WTC11 (cell line): ENCODE measurements at places on chromosomes 1 and 21.

DNA sequence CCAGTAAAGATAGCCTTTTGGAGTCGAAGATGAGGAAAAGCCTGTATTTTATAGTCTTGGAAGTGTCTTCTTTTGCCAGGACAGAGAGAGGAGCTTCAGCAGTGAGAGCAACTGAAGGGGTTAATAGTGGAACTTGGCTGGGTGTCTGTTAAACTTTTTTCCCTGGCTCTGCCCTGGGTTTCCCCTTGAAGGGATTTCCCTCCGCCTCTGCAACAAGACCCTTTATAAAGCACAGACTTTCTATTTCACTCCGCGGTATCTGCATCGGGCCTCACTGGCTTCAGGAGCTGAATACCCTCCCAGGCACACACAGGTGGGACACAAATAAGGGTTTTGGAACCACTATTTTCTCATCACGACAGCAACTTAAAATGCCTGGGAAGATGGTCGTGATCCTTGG lies at the start of gene VCAM1:
Gene VCAM1 (plus strand): TSS at position 253 of the 400 bp plus-strand sequence. CDS start 119 bp downstream, at position 372.
- peak; percentile 17 for DNase-seq

DNA sequence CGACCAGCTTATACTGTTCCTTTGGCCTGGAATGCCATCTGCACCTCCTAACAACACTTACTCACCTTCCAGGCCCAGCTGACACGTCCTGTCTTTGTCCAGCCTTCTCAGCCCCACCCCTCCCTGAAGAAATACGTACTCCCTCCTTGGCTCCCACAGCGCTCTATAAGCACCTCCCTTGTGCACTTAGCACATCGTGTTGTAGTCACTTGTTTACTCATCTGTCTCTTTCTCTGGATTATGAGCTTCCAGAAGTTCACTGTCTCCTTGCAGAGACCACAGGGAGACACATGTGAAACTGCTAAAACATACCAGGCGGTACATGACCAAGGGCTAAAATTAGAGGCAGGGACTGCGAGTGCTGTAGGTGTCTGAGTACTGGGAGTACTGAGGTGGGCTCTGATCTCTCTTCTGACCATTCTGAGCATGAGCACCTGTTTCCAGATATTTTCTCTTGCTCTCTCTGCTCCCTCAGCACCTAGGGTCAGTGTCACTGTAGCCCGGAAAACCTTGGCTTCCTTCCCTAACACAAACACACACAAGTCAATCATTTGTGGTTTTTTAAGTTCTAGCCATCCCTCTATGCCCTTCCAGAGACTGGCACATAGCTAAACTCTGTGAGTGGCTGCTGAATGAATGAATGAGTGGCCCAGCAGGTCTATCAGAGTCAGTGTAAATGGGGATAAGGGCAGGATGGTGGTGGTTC lies 5.1 kb downstream of the DCST1 start:
- no peak for DNase-seq

DNA sequence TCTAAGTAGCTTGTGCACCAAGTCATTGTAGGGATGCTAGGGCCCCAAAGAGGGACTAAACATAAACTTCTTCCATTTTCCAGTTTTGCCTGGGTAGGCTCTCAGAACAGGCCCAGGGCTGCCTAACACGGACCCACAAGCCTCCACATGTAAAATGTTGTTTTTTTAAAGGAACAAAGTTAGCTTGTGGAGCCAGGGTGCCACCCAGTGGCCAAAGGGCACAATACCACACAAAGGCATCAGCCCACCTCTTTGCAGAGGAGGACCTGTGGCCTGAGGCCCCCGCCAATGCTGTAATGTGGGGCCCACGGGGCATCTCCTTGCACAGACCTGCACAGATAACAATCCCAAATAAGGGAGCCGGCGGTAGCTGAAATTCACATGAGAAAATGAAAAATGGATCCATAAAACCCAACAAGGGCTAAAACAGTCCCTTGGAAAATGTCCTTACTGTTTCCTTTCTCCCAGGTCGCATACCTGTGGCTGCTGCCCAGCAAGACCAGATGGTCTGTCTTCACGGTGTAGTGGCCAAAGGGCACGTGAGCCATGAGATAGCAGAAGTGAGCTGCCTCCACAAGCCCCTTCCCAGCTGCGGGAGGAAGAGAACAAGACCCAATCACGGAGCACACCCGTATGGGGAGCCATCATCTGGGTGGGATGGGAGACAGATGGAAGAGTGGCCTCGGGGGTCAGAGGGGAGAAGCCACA lies 23.8 kb downstream of the SEC16B start:
- DNase-seq: peak; percentile 82

DNA sequence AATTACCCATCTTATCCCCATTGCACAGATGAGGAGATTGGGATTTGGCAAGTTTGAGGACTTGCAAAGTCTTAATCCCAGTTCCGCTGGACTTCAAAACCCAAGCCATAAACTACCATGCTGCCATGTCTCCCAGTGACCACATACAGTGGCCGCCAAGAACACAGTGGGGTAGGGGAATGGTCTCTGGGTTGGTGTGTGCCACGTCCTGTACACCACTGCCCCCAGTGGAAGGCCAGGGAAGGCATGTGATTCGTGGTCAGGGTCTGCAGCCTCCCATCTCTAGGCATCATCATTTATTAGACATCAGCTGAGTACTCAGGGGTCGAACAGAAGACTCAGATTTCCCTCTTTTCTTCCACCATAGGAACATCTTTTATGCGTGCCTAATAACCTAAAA lies 76.0 kb downstream of the MAN1C1 start:
- DNase-seq: peak; percentile 74

- DNase-seq: peak; percentile 86
Observed at GRCh38 chr1:81414488-81415015, 386.2 kb upstream of the ADGRL2 start.

DNA sequence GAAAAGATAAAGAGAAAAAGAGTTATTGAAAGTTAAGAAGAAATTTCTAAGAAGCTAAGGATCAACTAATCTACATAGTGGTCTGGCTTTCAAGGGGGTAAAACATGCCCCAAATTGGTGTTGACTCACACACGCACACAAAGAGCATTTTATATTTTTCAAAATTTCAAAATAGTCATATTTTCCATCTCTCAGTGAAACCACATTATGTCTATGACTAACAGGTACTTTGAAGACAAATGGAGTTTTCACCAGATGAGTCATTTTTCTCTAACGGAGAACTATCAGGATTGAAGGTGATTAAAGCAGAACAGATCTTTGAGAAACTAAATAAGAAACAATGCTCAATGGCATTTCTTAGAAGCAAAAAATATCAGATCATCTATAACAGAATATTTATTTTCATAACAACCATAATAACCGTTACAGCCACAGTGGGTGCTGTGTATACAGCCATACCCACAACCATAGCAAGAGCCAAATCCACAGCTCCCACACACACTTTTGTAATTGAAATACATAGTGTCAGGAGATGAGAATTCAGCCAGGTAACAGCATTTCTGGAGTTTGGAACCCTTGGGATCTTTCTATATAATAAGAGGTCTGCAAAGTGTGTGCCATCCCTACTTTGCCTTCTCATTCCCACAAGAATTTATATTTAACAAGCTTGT lies at the start of gene KRTAP21-3:
Gene KRTAP21-3 (minus strand): TSS at position 539 of the 671 bp plus-strand sequence. CDS start 18 bp downstream, at position 521.
- no peak for DNase-seq

GRCh38 chr1:86231076-86231475 lies 74.5 kb upstream of the COL24A1 start:
- DNase-seq: no peak

DNA sequence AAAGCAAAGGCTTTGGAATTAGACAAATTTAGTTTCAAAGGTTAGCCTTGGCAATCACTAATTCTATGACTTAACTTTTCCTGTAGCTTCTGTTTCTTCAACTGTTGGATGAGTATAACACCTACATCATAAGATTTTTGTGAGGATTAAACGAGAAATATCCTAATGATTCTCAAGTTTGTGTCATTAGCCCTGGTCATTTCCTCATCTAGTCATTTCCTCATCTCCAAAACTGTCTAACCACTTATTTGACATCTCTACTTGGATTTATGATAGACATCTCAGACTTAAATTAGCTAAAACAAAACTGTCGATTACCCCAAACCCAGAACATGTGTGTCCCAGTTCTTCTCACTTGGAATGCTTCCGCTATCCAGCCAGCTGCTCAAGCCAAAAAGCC lies 80.2 kb upstream of the CHODL start:
- no peak for DNase-seq

DNA sequence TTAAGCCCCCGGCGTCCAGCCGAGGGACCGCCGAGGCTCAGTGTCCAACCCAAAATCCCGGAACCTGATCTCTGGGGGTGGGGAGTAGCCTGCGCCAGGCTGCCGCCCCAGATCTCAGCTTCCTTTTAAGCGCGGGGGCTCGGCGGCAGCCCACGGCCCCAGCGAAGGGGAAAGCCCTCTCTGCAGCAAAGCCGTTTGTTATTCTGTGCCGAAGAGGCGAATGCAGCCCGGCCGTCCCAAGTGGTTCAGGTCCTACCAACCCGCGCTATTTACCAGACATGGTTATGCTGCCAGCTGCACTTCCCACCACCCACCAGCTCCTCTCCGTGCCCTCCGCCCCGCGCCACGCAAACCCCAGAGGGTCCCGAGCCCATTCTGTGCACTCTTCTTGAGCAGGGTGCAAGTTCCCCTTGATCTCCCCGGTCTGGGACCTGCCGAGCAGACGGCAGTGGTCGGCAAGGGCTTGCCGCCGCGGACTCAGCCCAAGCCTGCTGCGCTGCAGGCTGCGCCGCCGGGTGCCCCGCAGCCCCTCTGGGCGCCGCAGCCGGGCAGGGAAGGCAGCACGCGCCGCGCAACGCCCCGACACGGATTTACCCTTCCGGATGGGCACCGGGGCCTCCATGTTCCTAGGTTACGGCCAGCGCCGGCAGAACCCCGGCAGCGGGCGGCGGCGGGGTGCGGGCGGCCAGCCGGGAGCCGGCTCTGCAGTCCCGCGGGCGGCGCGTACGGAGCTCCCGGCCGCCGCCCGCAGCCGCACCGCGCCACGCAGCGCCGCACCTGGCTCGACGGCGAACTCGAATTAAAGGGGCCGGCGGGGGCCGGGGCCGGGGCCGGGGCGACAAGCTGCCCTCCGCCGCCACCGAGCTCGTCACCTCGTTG lies 738 bp upstream of the KCNA2 start:
- DNase-seq: peak; percentile 31

DNA sequence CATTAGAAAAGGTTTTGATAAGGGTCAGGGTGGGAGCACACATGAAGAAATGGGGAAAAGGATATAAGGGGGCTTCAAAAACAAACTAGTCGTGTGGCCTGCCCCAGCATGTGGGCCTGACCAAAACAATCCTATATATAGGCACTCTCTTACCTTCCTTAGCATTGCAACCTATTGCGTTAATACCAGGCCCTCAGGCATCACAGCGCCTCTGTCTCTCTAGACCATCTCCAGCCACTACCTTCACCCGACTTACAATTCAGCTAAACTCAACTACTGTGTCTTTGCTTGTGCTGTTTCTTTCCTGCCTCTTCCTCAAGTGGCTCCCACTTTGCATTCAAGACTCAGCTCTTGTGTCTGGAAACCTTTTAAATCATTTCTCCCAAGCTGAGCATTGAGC lies 47.0 kb upstream of the GJA5 start:
- DNase-seq: no peak

- no peak for DNase-seq
Observed at GRCh38 chr1:170967042-170967910, 31.9 kb downstream of the MROH9 start.

DNA sequence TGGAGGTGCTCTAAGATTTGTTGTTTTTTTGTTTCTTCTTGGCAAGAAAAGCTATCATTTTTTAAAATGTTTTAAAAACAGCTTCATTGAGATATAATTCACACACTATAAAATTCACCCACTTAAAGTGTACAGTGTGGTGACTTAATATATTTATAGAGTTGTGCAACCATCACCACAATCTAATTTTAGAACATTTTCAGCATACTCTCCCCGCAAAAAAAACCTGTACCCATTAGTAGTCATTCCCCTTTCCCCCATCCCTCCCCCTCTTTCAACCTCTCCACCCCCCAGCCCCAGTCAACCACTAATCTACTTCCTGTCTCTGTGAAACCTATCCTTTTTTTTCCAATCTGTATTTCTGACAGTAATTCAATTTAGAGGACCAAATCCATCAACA lies 30.6 kb downstream of the ZC3H11B start:
- no peak for DNase-seq

DNA sequence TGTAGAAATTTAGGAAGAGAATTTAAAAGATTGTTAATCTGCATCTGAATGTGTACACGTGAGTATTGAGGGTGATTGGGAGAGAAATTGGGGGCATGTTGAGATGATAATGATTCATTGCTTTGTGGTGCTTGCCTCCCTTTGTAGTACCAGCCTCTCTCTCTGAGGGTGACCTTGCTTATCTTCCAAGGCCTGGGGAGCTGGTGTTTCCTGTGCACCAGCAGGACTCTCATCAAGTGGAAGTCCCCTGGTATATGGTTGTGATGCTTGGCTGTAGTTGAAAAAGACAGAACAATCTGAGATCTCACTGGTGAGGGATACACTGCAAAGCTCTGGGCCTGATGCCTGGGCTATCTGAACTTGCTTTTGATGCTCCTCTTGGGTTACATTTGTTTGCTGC lies 4.0 kb downstream of the TCHHL1 start:
- DNase-seq: no peak

DNA sequence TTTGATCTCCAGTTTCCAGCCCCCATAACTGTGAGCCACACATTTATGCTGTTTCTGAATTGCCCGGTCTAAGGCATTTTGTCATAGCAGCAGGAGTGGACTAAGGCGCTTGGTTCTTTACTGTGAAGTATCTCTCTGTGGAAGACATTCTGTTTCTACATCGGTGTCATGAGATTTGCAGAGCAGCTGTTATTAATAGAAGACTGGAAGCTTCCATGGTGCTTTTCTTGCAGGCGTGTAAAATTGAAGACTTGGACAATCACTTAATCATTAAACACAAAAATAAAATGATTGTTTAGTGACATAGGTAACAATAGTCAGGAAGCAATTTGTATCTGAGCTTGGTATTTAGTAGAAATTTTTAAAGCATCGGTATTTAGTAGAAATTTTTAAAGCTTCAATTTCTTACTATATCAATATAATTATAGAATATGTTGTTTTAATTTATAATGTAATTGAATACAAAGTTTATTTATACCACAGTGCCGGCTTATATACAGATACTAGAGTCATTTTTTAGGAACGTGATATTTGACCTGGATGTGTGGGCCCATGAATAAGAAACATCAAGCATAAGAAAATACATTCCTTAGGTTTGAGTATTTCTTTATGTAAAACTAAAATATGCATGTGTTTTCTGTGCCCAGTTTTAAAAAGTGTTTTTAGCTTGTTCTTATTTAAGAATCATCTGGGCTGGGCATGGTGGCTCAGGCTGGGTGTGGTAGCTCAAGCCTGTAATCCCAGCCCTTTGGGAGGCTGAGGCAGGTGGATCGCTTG lies 60.6 kb upstream of the COL6A1 start:
- DNase-seq: no peak

DNA sequence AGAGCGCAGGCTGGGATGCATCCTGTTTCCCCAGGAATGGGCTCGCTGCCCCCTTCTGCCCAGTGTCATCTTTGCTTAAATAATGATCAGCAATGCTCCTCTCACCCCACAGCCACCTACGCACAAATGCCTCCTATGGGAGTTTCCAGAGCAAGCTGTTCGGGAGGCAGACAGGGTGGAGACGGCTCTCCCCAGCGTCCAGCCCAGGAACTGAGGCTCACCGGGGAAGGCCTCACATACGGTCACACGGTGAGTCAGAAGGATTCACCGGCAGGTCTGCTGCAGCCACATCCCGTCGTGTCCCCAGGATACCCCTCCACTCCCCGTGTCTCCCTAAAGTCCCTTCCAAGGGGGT lies 40.3 kb upstream of the RUNX3 start:
- peak; percentile 52 for DNase-seq
